ENCODE measurements at places on chromosomes 7 and 10.

DNA sequence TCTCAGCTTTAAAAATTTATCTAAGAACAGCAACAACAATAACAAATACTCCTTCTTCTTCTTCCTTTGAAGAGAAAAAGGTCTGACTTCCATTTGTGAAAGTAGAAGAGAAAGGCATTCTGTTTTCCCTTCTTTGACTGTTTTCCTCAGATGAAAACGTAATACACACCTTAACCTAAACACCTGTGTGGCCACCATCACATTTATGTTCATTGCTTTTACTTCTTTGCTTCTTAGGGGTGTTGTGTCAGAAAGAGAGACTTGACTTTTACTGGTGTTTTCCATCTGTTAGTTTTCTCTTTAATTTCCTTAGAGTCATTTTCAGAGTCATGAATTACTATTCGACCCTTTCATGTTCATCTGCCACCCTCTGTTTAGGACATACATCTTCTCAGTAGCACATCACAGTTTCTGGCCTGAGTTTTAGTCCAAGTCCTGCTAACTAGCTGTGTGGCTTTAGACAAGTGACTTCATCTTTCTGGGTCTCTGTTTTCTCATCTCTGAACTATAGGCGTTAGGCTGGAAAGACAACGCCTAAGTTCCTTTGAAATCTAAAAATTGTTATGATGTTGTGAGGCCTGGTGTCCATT, 283.8 kb downstream of the GATA3 start:
- no peak for DNase-seq

DNA sequence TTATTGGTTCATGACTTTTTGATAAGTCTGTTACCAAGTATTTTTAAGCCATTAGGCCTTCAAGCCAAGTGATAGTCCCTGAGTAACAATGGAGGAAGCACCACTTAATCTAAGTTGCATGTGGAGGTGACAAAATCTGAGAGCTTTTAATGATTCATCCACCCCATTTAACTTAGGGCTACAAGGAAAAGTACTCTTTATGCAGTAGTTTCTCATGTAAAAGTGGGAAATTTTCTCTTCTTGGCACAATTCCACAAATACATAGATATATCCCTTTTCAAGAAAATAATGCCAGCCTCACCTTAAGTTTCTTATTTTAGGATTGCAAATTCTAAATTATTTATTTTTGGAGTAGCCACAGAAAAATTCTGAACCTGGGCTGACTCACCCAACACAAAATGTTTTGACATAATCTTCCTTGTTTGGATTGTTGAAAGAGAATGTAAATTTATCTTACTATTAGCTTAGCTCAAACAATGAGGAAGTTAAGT, 85.7 kb downstream of the SUGCT start:
- no peak for DNase-seq

DNA sequence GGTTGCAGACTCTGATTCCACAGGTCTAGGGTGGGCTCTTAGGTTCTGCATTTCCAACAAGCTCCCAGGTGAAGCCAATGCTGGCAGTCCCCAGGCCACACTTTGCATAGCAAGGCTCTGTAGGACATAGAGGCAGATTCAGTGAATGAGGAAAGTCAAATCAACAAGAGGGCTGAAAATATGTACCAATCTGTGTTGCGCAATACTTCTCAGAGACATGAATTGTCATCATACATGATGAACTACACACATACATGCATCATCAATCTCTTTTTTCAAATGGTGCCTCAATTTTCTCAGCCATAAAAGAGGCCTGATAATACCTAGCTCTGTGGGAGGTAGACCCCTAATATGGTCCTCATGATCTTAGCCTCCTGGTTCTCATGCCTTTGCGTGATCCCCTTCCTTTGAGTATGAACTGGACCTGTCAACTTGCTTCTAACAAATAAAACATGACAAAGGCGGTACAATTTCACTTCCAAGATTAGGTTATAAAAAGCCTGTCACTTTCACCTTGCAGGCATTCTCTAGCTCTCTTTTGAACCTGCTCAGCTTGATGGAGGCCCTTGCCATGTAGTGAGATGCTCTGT, 49.0 kb downstream of the PIK3CG start:
- DNase-seq = no peak

DNA sequence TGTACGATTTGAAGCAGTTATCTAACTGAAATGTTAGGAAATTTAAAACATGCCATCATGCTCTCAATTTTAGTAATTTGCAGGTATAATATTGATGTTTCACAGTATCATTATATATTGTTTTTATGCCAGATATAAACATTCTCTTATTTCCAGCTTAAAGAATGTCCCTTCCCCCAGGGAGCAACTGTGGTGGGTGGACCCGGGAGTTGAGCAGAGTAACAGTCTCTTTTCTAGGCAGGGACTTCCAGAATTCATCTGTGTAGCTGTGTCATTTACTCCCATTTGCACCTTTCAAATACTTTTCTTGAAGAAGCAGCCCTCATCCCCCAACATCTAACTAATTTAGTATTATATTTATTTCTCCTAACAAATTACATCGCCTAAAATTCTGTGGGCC, 9.6 kb downstream of the INPP5F start:
- DNase-seq = no peak

DNA sequence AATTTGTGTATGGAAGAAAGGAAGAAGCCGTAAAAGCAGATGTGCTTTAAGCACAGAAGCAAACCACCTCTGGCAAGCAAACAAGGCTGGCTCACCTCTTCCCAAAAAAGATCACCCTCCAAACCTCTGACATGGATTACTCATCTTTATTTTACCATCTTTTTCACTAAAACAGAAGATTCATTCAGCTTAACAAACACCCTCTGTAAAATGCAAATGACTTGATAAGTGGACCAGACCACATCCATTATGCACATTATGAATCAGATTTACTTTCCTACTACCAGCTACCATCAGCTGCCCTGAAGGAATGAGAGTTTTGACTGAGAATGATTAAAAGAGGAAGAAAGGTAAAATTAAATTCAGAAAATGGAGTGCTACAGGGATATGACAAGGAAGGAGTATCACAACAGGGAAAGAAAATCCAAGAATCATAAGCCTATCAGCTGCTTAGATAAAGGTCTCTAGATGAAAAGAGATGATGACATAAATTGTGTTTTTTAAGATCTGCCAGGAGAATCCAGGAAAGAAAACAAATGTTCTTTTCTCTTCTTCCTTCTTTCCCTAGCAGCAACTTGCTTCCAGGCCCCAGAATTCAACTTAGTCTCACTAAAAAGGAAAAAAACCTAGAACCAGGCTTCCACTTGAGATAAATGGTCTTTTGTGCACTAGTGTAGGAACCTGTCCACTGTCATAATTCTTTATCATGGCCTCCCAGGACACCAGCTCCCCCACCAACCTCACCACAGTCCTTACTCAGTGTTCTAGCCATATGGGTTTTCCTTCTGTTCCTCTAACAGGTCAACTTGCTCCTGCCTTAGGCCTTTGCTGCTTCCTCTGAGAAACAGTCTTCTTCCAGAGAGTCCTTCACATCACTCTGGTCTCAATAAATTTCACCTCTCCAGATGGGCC, 47.4 kb downstream of the JAZF1 start:
- DNase-seq = no peak

- no peak for DNase-seq
Measured at GRCh38 chr10:110481919-110482318, 15.8 kb upstream of the DUSP5 start.

GRCh38 chr10:120979435-120980278, 128.5 kb downstream of the WDR11 start:
- no peak for DNase-seq

DNA sequence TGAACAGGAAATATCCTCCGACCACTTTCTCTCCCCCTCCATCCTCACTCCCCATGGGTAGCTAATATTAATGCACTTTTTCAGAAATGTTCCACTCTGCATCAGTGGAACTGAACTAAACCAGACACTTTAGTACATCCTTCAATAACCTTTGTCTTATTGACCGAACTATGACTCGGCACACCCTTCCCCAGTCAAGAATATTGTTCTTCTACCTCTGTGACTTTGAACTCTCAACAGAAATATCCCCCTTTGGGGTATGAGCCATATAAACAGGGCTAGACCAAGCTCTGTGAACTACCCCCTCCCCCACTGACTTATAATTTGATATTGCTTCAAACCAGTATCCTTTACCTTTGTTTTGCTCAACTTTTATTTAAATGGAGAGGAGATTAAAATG, 57.9 kb upstream of the CAPZA2 start:
- DNase-seq = no peak

DNA sequence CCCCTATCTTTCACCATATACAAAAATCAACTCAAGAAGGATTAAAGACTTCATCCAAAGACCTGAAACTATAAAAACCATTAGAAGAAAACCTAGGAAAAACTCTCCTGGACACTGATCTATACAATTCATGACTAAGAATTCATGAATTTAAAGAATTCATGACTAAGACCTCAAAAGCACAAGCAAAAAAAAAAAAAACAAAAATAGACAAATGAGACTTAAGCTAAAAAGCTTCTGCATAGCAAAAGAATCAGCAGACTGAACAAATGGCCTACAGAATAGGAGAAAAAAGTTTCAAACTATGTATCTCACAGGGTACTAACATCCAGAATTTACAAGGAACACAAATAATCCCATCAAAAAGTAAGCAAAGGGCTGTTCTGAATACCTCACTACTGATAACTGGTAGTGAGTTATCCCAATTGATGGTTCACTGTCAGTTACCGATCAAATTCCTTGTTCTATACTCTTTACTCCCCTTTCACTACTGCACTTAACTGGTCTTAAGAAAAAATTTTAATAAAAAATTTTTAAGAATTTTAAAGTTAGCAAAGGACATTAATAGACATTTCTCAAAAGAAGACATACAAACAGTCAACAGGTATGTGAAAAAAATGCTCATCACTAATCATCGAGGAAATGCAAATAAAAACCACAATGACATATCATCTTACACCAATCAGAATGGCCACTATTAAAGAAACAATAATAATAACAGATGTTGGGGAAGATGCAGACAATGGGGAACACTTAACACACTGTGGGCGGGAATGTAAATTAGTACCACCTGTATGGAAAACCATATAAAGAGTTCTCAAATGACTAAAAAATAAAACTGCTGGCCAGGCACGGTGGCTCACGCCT, 33.2 kb downstream of the KMT2C start:
- no peak for DNase-seq

DNA sequence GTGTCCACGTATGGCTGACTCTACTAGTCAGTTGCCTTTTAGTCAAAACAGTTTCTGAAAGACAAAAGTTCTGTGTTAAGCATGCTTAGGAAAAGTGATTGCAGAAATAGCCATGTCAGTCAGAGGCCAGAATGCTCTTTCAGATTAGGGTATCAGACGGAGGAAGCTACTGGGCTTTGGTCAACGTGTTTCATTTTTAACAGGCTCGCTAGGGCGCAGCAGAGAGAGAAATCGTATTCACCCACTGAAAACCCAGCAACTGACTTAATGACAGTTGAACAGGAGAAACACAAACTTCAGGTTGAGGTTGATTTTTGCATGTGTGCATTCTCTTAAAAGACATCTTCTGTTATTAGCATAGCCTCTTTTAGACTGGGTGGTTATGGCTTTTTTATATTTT, 322.6 kb upstream of the KIAA1217 start:
- no peak for DNase-seq

DNA sequence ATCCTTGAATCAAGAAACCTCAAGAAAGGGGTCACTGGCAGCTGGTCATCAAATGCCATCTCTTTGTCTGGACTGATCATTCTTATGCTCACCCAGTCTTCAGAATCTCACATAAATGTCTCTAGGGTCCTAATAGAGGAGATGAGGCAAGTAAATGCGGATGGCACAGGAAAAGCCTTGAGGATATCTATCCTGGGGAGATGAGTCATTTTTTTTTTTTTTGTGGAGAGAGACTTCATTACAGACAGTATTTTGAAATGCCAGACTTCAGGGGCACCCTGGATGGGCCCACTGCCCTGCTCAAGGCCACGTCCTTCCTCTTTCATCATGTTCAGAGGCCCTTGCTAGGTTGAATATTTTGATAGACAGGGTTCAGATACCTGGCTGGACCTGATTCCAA, 19.5 kb upstream of the PLPP4 start:
- no peak for DNase-seq

DNA sequence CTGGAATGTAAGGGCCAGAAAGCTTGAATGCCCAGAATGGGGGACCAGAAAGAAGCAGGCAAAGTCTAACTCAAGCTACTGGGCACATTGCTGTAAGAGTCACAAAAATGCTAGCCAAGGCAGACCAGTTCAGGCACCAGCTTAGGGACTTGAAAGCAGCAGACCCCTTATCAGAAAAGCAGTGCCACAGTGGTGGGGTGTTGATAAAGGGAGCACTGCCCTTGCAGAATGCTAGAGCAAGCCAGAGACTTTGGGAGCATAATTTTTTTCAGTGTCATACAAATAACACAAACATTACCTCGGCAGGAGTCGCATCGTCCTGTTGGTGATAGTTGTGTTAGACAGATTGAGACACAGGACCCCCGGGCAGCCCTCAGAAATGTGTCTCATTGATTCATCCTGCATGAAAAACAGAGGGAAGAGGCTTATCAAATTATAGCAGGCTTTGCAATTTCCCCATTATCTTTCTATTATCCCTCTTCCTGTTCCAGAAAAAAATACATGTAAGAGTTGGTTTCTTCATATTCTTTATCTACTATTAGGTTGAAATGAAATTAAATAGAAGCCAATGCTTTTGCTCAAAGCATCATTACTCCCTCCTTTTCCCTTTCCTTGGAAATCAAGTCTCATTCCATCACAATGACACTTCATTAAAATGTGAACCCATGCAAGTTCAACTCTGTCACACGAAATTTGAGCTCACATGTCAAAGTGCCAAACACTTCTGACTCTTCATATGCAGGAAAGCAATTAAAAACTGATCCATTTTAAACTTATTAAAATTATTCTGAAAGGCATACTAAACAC, 13.4 kb downstream of the LRRC17 start:
- DNase-seq = no peak

- no peak for DNase-seq
Measured at GRCh38 chr7:23356726-23357125, 57.6 kb downstream of the MALSU1 start.

GRCh38 chr10:3140280-3140679, 32.3 kb downstream of the PITRM1 start:
- DNase-seq = no peak

- no peak for DNase-seq
Measured at GRCh38 chr10:35449944-35450343, 113.6 kb downstream of the CCNY start.

GRCh38 chr7:45581271-45581780, 7.2 kb downstream of the ADCY1 start:
- no peak for DNase-seq

GRCh38 chr7:113460067-113460466, 341.7 kb upstream of the SMIM30 start:
- DNase-seq = no peak

GRCh38 chr7:127107601-127108007, 145.1 kb downstream of the GRM8 start:
- DNase-seq = peak; percentile 8

- no peak for DNase-seq
Measured at GRCh38 chr7:1752771-1753563, 82.9 kb downstream of the ELFN1 start.

- DNase-seq = no peak
Measured at GRCh38 chr10:3982746-3983442, 197.9 kb upstream of the KLF6 start.

GRCh38 chr10:85311613-85312337, 983.4 kb downstream of the CCSER2 start:
- DNase-seq = no peak

Data from activated CD4-positive, alpha-beta T cell treated with anti-CD3 and anti-CD28 coated beads for 4 hours (primary cell).